Stimulated activated CD4-positive, alpha-beta T cell treated with anti-CD3 and anti-CD28 coated beads, Interleukin-4, amount 100 ng/mL, for 4 hours (primary cell): ENCODE measurements at places on chromosomes 3 and 15.

DNA sequence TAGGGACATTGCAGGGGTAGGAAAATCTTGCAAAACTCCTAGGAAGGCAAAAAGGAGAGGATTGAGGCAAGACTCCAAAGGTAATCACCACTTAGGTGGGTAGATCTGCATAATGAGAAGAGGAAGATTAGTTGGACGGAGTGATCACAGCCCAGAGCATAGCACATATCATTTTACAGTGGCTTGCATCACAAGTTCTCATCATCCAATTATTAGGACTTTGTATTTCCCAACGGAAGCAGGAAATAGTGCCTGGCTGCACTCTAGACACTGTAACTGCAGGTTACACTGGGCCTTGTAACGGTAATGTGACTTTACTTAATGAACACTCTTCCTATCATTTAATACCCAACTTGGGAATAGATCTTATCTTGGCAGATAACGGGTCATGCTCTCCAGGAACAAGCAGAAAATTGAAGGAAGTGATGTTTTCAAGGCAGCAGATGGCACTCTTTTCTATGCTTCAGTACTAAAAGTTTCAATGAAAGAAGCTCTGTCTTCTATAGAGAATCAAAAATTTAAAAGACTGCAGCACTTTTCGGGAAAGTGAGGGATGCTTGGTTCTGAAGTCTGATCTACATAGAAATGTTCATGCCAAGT, 101.9 kb upstream of the KCNMB2 start:
- no peak for DNase-seq

- DNase-seq = peak; percentile 47
These were observed 643 bp downstream of the MYO5A start for GRCh38 chr15:52527911-52528563.

GRCh38 chr15:76572983-76573314, 236.4 kb downstream of the ISL2 start:
- no peak for DNase-seq

GRCh38 chr3:52194485-52195290, 3.3 kb upstream of the ALAS1 start:
- DNase-seq = no peak

- DNase-seq = no peak
These were observed 109.7 kb downstream of the BDH1 start for GRCh38 chr3:197445896-197446699.

GRCh38 chr15:31840849-31841476, 189.4 kb upstream of the CHRNA7 start:
- DNase-seq = no peak

- no peak for DNase-seq
These were observed 225.5 kb downstream of the SLCO3A1 start for GRCh38 chr15:92079047-92079446.

DNA sequence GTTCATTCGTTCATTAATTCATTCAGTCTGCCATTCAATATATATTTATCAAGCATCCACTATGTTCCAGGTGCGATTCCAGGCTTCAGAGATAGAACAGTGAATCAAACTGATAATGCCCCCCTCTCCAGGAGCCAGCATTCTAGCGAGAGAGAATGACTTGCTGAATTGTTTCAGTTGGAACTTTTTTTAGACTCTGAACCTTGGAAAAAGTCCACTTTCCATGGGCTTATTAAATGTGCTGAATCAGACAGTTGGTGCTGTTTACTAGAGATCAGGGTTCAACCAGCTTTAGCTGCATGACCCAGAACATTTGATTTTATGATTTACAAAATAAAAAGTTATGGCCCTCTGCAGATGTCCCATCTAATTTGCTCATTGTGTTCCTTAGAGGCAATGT, 213.2 kb downstream of the THSD4 start:
- no peak for DNase-seq

GRCh38 chr3:13288732-13289718, 131.1 kb downstream of the NUP210 start:
- DNase-seq = no peak

GRCh38 chr3:131712662-131713061, 209.9 kb upstream of the MRPL3 start:
- no peak for DNase-seq

GRCh38 chr3:129312671-129313414, 34.2 kb downstream of the HMCES start:
- DNase-seq = no peak

GRCh38 chr3:27511724-27512422, 27.7 kb upstream of the SLC4A7 start:
- DNase-seq = no peak

- DNase-seq = no peak
These were observed 27.3 kb downstream of the SERP1 start for GRCh38 chr3:150519026-150519425.

GRCh38 chr15:55999658-56000057, 6.2 kb upstream of the NEDD4 start:
- no peak for DNase-seq

GRCh38 chr15:22888120-22888859, 49.8 kb downstream of the NIPA2 start:
- no peak for DNase-seq

GRCh38 chr3:132461544-132461943, 44.2 kb downstream of the DNAJC13 start:
- DNase-seq = no peak

- no peak for DNase-seq
These were observed 405.9 kb downstream of the ROBO1 start for GRCh38 chr3:79361748-79362378.

GRCh38 chr15:68300115-68300940, 22.8 kb downstream of the FEM1B start:
- DNase-seq = no peak

GRCh38 chr15:39181056-39181747, 399.7 kb upstream of the THBS1 start:
- DNase-seq = no peak

DNA sequence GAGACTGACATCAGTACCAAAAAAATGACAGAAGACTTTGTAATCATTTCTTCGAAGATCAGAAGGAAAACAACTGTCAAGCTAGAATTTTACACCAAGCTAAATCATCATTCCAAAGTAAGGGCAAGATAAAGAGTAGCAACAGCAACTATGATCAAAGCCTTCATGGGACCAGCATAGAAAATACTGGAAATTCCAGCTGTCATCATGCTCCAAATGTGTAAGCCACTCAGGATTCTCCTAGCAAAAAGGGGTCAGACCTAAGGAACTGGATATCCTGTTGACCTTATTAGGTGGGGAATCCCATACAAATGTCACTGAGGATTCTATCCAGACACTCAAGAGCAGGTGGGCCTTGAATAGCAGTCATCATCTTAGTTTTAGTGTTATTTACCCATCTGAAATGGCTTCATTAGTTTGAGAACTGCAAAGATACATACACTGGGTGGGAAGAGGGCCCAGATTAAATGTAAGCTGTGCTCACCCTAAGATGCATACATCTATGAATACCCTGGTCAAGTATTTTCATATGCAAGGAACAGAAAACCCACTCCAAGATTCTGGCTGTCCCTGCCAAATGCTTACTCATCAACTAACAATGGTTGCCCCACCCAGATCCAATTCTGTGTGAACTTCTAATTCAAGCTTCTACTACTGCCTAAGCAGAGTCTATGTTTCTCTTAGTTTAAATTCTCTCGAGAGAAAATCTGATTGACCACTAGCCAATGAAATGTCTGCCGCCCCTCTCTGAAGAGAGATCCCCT, 33.5 kb downstream of the CLDN18 start:
- no peak for DNase-seq

- no peak for DNase-seq
These were observed 12.1 kb downstream of the CHRNA7 start for GRCh38 chr15:32042269-32042972.

GRCh38 chr3:5799398-5799797, 611.9 kb downstream of the EDEM1 start:
- DNase-seq = no peak

DNA sequence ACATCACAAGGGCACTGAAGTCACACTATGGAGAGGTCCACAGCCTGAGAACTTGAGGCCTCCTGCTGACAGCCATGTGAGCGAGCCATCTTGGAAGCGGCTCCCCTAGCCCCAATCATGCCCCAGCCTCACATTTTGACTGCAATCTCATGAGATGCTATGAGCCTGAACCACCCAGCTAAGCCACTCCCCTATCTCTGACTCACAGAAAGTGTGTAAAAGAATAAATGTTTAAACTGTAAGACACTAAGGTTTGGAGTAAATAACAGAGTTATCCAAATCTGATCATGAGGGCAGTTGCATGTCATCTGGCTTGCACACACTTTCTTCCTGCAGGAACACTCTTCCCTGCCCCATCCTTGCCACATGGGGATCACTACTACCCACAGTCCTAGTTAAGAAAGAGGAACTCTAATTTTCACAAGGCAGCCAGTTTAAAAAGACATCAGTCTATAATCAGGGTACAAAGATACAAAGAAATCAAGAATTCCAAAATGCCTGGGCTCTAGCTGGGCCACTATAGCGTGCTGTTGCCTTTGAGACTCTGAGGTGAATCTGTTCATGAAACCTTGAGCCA, 494.2 kb downstream of the FOXP1 start:
- no peak for DNase-seq

- no peak for DNase-seq
These were observed 300.2 kb upstream of the GPR149 start for GRCh38 chr3:154730186-154730585.

GRCh38 chr3:197564097-197564843, 8.5 kb upstream of the BDH1 start:
- no peak for DNase-seq

GRCh38 chr15:31347981-31348803, 21.6 kb downstream of the KLF13 start:
- no peak for DNase-seq
